ENCODE measurements at places on chromosomes 11 and 22. TPM values are rescaled to one million over a fixed set of nuclear protein-coding genes. Genes with fewer than 3 reads are reported as not detected.

RAPSN gene
- total RNA-seq = 0.34 TPM

ST14 gene
- total RNA-seq = not detected

GRCh38 chr11:101825531-101825930, 89.3 kb upstream of the CEP126 start:
- no peak for DNase-seq

DNA sequence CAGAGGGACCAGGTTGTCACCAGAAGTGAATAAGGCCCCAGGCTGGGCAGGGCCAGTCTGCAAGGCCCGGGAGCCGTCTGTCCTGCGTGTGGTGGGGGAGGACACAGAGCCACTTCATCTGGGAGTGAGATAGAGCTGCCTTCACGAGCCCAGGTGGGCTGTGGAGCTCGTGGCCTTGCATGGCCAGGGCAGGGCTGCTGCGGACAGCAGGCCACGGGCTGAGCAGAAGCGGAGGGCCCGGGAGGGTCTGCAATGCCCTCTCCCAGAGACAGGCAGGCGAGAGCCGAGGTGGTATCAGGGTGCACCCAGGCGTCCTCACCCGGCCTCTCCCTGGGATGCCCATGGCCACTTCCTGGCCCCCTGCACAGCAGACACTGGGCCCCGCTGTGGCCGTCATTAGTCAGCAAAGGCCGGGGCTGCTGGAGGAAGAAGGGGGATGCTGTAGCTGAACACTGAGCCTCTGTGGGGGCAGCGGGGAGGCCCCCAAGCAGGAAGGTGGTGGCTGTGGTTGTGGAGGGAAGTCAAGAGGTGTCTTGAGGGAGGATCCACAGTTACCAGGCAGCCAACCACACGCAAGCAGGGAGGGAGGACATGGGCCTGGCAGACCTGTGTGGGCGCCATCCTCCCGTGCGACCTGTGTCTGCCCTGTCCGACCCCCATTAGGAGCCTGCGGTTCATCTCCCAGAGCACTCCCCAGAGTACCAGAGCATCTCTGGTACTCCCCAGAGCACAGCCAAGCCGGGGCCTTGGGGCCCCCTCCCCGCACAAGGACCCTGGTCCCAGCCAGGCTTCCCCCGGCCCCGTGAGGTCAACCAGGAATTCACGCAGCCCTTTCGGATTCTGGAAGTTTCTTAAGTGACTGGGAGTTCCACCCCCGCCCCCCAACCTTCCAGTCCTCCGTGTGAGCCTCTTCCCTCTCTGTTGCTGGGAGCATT, 1109.5 kb downstream of the BRD1 start:
- no peak for DNase-seq

MN1 gene
- total RNA-seq = 4.5 TPM

GRCh38 chr22:37556710-37557109, 3.6 kb upstream of the CDC42EP1 start:
- DNase-seq = no peak

Measured in SJSA1 (cell line).